ENCODE measurements at places on chromosomes 2 and 18.

- DNase-seq = no peak
Observed at GRCh38 chr18:62828091-62828640, 112.8 kb downstream of the PHLPP1 start.

DNA sequence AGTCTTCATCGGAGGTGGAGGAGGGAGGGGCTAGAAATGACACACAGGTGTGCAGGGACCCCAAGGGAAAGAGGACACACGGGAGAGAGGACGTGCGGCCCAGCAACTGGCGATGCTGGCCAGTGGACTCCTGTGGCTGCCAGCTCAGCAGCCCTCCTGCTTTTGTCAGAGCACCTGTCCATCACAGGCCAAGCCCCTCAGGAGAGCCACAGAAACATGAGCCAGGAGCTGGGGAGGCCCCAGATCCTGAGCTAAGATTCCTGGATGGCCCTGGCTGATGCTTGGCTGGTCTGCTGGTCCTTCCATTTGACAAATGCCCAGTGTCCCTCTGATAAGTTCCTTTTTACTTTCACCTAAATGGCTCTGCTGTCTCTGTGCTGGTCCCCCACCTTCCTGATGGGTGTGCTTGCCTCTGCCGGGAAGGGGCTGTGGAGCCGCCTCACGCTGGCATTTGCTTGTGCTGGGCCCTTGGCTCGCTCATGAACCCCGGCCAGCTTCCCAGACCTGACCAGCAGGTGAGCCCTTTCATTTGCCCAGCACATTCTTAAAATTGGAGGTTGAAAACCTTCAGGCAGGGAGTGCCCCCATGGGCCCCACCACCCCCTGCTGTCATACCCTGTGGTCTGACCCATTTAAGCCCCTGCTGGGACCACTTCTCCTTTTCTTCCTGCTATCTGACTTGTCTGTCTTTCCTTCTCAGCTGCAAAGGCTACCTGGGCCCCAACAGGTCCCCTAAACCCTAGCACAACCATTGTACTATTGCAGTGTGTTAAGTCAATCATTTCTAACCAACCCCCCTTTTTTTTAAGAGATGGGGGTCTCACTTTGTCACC lies 37.3 kb downstream of the CYP27C1 start:
- no peak for DNase-seq

- no peak for DNase-seq
Observed at GRCh38 chr18:22613788-22614187, 196.1 kb upstream of the CTAGE1 start.

- DNase-seq = no peak
Observed at GRCh38 chr2:224211791-224212190, 172.7 kb upstream of the SERPINE2 start.

- no peak for DNase-seq
Observed at GRCh38 chr2:209424199-209424701, 403 bp downstream of the MAP2 start.

GRCh38 chr2:27955384-27956161 lies 65.0 kb downstream of the BABAM2 start:
- DNase-seq = no peak

DNA sequence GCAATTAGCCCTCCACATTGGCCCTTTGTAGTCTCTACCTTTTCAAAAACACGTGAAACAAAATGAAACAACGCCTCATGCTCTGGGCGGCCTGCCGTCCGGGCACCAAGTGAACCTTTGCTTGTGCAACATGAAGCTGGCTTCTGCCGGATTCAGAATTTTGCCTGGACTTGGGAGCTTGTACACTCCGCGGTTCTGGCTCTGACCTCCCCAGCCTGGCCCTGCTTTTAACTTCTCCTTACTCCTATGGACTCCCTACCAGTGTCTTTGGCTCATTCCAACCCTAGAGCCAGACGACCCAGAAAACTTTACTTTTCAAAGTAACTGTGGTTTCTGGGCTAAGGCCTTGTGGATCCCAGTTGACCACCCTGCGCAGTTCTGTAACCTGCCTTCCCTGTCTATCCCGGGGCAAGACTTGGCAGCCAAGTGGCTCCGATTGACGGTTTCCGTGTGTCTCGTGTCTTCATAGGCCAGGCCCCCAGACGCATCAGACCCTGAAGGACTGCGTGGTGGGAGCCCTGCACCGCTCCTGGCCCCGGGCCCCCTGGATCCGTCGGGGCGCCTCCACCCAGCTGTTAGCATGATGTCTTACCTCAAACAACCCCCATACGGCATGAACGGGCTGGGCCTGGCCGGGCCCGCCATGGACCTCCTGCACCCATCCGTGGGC lies 1.9 kb downstream of the OTX1 start:
- DNase-seq = no peak

GRCh38 chr2:190889175-190889943 lies 8.7 kb downstream of the GLS start:
- no peak for DNase-seq

GRCh38 chr2:172113617-172114016 lies 10.9 kb upstream of the DLX2 start:
- no peak for DNase-seq

GRCh38 chr18:9683418-9684396 lies 24.4 kb upstream of the RAB31 start:
- no peak for DNase-seq
